AG09309 (cell line): ENCODE measurements at places on chromosomes 7 and 10.

GRCh38 chr7:2754086-2754485, 66.1 kb downstream of the AMZ1 start:
- no peak for DNase-seq

- no peak for DNase-seq
Observed at GRCh38 chr7:154909241-154910105, 93.5 kb downstream of the PAXIP1 start.

- no peak for DNase-seq
Observed at GRCh38 chr7:117777335-117778142, 95.7 kb downstream of the CTTNBP2 start.

- DNase-seq: no peak
Observed at GRCh38 chr7:120933475-120933874, 17.1 kb upstream of the ING3 start.

DNA sequence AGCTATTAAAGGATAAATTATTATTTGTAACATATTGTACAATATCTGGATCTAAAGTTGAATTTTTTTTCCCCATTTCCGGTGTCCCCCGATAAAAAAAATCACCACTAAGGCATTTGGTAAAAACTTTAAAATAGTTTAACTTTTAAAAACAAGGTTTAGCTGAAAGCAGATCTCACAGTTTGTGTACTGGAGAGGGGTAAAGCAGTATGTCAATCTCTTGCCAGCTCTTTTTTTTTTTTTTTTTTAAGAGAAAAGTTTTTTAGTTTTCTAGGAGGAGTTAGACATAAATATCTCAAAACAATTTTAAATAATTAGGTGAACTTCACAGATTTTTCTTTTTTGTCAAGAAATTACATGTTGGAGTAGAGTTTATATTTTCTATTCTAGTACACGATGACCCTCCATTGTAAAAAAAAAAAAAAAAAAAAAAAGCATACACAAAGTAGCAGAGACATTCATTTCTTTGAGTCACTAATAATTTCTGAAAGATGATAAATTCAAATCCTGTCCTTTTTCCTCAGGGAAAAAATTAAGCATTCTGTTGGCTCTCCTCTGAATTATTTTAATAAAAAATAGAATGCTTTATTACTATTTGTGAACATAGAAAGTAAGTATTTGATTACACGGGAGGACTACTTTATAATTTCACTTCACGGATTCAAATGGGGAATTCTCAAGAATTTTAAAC, 1.9 kb upstream of the HBP1 start:
- no peak for DNase-seq

DNA sequence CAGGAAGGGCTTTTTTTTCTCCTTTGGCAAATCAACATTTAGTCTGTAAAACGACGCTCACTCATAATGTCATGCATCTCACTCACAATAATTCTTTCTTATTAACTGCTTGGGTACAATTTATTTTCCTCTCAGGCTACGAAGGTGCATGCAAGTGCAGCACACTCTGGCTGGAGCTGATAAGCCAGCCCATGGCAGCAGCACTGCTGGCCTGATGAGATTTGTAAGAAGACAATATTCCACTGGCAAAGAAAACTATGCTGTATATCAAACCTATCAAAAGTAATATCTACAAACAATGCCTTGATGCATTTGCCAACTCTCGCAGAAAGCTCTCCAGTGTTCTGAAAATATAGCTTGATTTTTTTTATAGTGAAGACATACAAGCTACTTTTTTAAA, 170.0 kb upstream of the PHF14 start:
- DNase-seq: no peak

GRCh38 chr7:87204933-87205332, 14.6 kb downstream of the TMEM243 start:
- no peak for DNase-seq

DNA sequence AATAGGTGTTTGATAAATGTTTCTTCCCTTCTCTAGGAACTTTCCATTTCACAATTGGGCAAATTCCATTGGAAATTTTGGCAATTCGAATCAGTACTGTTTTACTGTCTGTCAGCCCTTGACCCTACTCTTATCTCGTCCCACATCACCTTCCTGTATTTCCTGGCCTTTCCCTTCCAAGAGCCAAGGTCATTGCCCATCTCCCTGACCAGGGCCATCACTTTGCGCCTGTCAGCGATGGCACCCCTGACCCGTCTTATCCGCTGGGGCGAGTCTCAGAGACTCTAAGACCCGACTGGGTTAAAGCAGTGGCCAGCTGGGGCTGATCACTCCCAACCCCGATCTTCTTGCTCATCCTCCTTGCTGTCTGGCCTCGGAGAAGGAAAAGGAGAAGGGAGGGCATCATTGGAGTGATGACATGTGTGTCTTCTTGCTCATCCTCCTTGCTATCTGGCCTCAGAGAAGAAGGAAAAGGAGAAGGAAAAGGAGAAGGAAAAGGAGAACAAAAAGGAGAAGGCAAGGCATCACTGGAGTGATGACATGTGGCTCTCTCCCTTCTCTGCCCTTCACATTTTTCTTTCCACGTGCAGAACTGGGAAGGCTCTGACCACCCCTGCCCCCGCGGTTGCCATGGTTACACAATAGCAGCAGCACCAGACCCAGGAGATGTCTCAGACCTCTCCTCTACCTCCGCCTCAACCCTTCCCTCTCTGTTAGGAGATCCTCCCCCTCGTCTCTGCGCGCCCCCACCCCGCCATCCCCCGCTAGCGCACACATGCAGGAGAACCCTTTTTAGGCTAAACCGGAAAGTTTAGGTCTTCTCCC, 2.0 kb downstream of the SEMA3D start:
- no peak for DNase-seq

- DNase-seq: no peak
Observed at GRCh38 chr7:28239823-28240204, 59.2 kb upstream of the JAZF1 start.

GRCh38 chr7:159019111-159019510, 125.6 kb downstream of the VIPR2 start:
- DNase-seq: no peak

- no peak for DNase-seq
Observed at GRCh38 chr7:28311670-28312069, 100.6 kb upstream of the CREB5 start.
